Mucosa of gallbladder (tissue), 1 donor: ENCODE measurements at places on chromosomes 1 and 21.

DNA sequence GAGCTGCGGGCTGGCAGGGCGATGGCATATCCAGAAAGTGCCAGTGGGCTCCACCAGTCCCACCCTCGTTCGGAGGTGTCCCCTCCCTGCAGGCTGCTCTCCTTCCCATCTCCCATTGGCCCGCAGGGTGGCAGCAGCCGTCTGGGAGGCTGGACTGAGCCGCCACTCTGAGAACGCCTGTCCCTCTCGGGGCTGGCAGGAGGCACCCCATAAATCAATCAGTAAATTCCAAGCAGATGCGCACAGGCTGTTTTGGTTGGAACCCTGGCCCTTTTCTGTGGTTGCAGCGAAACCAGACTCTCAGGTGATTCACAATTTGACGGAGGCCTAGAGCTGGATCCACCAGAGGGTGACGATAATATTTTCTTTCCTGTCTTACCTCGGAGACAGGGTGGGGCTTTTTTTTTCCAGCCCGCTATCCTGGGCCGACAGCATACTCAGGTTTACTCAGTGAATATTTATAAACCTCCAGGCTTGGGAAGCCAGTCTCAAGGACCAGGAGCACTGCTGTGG is 99.7 kb downstream of the GLIS1 start:
- DNase-seq: no peak

- DNase-seq: no peak
Measured at GRCh38 chr1:109255097-109255651, 5.8 kb downstream of the CELSR2 start.

DNA sequence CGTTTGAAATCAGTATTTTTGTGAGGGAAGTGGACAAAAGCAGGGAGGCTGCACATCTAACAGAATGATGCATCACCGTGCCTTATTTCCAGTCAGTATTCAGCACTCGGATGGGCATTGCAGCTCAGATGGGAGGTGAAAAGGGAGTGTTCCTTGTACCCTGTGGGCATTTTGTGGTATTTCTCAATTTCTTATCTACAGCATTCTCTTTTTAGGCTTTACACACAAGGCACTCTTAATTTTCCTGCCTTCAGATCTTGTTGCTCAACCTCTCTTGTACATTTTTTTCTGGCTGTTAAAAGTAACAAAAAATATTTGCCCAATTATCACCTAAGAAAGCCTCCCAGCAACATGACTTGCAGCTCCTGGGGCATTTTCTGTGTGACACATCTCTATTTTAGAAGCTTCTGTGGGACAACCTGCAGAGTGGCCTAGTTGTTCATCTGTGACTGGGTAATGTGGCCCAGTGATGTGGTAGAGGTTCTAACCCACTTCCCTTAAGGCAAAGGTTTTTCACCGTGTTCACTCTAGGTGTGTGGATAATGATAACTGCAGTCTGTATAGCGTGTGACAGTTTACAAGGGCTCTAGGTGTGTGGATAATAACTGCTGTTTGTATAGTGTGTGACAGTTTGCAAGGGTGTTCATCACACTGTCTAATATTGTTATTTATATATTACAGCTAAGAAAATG is 257.2 kb downstream of the PTGER3 start:
- no peak for DNase-seq

- DNase-seq: peak; percentile 13
Measured at GRCh38 chr1:88302843-88303486, 381.1 kb upstream of the PKN2 start.
